ENCODE measurements at places on chromosomes 11 and 22.

GRCh38 chr11:75246671-75247350, 6.2 kb downstream of the TPBGL start:
- H3K4me1 ChIP-seq, result no peaks in the 10 kb centered on the region
- H3K4me3 ChIP-seq, result no peak overlapping the region
- no peaks in the 10 kb centered on the region for H3K36me3 ChIP-seq
- H3K27me3 ChIP-seq, result peaks cover 39% of the 10 kb centered on the region

DNA sequence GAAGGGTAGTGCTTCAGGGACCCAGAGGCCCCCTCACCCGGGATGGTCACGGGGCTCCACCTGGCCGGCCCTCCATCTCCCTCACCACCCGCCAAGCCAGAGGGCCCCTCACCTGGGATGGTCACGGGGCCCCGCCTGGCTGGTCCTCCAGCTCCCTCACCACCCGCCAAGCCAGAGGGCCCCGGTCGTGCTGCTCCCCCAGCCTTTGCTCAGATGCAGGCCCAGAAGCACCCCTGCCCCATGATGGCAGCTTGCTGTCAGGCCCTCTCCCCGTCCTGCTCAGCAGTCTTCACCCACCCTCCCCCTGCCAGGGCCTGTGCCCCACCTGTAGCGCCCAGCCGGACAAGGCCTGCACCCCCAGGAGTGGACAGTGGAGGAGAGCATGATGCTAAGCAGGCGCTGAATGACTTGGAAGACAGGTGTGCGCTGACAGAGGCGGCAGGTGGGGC, 7.3 kb downstream of the DENND6B start:
- no peaks in the 10 kb centered on the region for H3K27me3 ChIP-seq
- no peak overlapping the region for H3K27ac ChIP-seq
- peaks cover 6% of the 10 kb centered on the region for H3K4me1 ChIP-seq
- H3K4me3 ChIP-seq, result no peak overlapping the region

DNA sequence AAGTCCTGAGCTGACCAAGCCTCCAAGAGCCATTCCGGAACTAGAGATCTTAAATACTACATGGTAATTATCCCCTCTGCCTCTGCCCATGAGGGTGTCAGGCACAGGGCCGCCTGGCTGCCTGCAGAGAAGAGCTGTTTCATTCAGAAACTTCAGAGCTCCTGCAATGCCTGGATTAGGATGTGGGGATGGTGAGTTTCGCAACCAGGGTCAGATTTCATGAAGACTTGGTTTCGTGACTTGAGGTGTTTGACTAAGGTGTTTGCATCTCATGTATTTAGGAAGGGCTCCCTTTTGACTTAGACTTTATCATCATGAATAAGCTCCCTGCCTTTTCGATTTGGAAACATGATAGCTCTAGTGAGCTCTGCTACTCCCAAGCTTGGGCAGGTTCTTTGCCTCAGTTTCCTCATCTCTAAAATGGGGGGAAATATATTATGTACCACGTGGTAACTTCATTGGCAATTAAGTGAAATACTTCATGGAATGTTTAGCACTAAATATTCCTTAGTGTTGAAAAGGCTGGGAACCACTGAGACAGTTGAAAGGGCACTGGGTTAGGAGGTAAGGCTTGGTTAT, 9.1 kb downstream of the TIMP3 start:
- H3K27me3 ChIP-seq, result no peaks in the 10 kb centered on the region
- H3K27ac ChIP-seq, result no peak overlapping the region
- peak; percentile 35 for DNase-seq
- no peaks in the 10 kb centered on the region for H3K36me3 ChIP-seq
- H3K4me1 ChIP-seq, result peaks cover 21% of the 10 kb centered on the region

DNA sequence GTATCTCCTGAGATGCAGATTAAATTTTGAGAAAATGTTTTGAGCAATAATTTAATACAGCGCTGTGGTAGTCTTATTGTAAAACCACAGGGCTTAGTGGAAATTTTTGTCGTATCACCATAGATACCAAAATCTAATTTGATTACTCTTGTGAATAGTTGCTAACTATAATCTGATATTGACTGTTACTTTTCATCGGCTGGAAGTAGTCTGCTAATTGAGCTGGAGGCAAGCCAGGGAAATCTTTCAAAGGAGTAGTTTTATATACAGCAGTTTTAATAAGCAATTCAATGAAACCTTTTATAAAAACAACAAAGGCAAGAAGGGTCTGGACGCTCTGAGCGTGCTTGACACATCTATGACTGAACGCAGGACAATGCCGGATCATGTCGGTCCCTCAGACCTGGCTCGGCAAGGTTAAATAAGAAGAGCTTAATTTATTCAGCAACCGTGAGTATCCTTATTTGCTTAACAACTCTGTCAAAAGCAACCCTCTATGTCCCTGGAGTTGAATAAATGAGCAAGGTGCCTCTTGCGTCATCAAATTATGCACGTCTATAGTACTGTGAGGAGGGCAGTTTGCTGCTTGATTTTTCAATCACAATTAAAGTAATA, 121.2 kb downstream of the NCAM1 start:
- H3K27me3 ChIP-seq, result no peaks in the 10 kb centered on the region
- no peak for DNase-seq
- peaks cover 19% of the 10 kb centered on the region for H3K4me1 ChIP-seq
- no peak overlapping the region for H3K4me3 ChIP-seq

DNA sequence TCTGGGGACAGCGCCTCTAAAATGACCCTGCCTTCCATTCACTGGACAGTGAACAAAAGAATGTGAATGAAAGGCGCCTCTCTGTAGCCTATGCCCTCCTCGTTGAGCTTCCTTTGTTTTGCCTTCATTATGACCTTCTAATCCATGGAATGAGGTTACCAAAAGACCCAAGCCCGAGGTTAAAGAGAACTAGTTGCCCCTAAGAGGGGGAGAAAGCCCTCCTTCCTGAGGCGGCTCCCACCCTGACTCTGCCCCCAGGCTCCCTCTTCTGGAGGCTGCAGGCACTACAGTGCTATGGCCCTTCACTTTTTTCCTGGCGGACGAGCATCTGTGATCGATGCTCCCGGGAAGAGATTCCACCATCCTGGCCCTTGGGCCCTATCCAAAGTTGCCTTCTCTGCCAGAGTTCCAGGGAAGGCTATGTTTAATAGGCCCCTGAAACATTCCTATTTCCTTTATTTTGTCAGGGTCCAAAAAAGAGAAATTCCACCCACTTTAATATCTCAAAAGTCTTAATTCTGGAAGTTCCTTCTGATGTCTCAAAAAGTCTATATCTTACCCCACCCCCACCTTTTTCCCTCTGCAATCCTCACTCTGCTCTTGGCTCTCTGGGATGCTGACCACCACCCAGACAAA, 147.3 kb downstream of the FEZ1 start:
- peak; percentile 61 for DNase-seq
- H3K27me3 ChIP-seq, result no peaks in the 10 kb centered on the region
- no peaks in the 10 kb centered on the region for H3K36me3 ChIP-seq
- H3K4me1 ChIP-seq, result peaks cover 3% of the 10 kb centered on the region
- H3K27ac ChIP-seq, result no peak overlapping the region

DNA sequence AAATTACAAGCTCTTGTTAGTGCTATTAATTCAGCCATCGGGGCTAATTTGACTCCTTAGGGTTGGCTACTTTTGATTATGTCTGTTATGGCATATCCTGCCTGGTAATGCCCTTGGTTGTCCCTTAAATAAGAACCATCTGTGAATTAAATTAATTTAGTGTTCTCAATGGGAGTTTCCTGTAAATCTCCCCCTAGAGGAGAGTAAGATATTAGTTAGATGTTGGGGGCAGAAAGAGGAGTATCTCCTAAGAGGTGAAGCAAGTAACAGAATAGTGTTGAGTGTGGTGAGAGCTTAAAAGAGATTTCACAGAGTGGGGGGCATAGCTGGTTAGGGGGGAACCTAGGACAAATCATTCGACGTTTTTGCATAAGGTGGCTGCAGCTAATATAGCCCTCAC, 1126.9 kb downstream of the JRKL start:
- no peak overlapping the region for H3K27ac ChIP-seq
- no peaks in the 10 kb centered on the region for H3K27me3 ChIP-seq
- H3K4me3 ChIP-seq, result no peak overlapping the region
- no peak for DNase-seq
- no peaks in the 10 kb centered on the region for H3K4me1 ChIP-seq

- H3K4me3 ChIP-seq, result no peak overlapping the region
- no peak for DNase-seq
- H3K27ac ChIP-seq, result peak overlapping the region; percentile 25
These were observed 29.4 kb downstream of the PPP2R1B start for GRCh38 chr11:111736621-111737443.

DNA sequence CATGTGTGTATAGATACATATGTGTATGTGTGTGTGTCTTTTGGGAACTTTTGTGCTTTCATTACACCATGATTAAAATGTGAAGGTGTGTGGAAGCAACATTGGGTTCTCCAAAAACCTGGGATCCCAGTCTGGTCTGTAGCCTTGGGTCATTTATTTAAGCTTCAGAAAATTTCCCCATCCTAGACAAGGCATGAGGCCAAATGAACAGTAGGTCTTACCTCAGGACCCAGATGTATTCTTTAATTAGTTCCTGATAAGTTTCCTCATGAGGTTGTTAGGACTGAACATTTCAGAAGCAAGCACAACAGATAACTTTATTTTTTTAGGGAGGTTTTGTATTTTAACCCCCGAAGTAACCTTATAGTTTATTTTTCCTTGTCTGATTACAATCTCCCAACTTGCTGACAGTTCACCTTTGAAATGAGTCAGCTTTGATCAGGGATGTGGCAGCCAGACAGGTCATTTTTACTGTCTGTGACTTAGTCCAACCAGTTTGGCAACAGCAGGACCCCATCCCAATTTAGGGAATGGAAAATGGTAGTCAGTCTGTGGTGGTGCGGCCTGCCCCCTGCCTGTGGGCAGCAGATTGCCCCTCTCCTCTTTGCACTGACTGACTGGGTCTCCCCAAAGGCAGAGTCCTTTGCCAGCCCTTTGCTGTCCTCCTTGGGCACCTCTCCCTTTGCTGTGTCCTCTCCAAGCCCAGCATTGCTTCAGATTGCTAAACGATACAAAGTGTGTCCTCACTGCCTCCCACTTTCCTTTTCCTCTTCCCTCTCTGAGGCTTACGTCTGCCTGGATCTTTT, 88.3 kb downstream of the NAV2 start:
- no peak for DNase-seq
- no peaks in the 10 kb centered on the region for H3K36me3 ChIP-seq
- H3K4me3 ChIP-seq, result no peak overlapping the region
- H3K27me3 ChIP-seq, result peaks cover 10% of the 10 kb centered on the region

- H3K4me1 ChIP-seq, result no peaks in the 10 kb centered on the region
- no peak for DNase-seq
These were observed 15.2 kb downstream of the ROBO4 start for GRCh38 chr11:124882339-124883071.
